ENCODE measurements at places on chromosomes 1 and 21.

DNA sequence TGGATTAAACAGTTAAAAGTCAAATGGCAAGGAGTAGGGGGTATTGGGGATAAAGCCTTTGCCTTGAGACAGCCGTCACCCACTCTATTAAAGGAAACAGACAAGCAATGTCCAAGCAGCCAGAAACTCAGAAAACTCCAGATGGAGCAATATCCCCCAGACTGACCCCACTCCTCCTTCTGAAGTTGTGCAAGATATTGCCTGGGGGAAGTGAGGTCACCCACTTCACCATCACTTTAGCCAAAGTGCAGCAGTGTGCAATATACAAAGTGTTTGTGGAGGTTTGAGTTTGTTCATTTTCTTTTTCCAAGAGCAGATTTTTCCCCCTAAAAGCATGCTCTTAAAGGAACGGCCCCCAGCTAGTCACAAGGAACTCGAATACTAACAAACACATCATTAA, 125.1 kb downstream of the ETS2 start:
- no peak for DNase-seq

- DNase-seq, result no peak
Measured at GRCh38 chr21:17388226-17388625, 124.6 kb upstream of the CXADR start.

DNA sequence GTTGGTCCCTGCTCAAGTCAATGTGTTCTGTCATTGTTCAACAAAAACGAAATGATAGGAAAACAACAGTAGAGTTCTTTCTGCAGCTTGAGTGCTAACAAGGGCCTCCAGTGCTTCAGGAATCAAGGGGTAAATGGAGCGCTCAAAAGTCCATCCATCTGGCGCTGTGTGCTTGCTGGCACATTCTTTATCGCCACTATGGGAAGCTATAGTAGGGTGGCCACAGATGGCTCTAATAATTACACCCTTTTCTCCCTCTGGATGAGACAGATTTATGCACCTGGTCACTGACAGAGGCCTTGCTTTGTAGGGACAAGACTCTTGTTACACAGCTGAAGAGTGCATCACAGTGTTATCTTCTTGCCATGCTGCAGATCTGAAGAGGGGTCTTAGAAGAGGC, 136.0 kb downstream of the GDAP2 start:
- no peak for DNase-seq

DNA sequence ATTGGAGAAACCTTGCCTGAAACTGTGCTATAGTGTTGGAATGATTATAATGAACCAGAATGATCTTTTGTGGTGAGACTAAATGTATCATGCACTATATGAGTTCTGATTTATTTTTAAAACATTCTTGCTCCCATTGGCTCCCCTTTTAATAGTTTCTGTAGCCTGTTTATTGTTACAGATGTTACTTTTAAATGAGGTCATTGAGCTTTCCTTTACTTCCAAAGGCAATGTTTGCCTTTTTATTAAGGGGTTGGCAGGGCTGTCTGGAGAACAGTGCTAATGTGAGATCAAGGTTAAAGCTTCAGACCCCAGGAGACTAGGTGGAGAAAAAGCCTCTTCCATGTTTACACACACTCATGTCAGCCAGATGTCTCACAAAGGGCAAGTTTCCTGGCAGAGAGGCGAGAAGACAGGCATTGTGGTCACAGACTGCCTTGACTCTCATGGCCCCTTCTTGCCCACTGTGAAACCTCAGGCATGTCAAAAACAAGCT, 120.6 kb upstream of the RAVER2 start:
- no peak for DNase-seq

GRCh38 chr1:35564884-35565741, 7.5 kb downstream of the NCDN start:
- no peak for DNase-seq

GRCh38 chr1:216830424-216831210, 107.4 kb upstream of the ESRRG start:
- DNase-seq, result no peak

DNA sequence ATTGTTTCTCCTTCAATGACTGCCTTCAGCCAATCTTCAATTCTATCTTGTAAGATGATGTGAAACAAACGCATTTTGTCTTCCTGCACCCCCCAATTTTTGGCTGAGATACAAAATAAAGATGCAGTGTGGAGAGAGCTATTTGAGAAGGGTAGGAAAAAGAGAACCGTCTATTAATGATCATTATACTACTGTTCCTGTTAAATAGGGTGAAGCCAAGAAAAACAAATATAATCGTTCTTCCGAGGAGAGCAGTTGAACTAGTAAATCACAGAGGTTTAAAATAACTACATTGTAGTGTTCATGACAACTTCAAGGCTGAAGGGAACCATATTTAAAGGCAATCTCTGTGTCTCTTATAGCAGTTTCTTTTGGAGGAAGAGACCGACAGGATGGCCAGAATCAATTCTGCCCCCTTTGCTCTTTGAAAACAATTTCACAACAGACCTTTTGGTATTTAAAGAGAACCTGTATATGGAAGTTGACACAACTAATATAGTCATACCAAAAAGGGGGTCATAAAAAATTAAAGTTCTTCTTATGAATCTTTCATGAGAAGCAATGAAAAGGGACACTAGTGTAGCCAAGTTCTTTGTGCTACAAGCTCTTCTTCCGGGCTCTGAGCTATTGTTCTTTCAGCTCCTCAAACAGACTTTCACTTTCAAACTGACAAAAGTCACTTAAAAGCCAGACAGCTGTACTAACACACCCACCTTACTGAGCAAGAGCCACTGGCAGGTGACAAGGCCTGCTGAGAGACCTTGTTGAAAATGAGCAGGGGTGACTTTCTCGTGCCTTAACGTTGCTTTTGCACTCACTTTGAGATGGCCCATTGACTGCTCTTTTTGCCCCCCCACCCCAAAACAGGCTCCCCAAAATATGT, 30.9 kb downstream of the PROX1 start:
- peak; percentile 21 for DNase-seq

DNA sequence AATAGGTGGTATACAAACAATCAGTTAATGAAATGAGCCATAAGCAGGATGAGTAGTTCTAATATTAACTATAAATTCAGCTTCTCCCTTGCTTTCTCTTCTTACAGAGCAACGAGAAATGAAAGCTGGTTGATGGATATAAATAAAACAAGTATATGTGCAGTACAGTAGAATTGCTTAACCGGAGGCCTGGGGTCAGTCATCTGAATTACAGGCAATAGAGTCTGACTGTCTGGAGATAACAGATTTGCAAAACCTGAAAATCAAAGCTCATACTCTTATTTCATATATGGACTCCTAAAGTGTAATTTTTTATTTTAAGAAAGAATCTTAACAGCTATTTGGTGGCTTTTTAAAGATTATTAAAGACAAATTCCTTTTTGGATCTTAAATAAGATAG, 43.1 kb upstream of the SGIP1 start:
- no peak for DNase-seq

- DNase-seq, result no peak
Measured at GRCh38 chr1:160374306-160375110, 7.6 kb downstream of the NHLH1 start.

DNA sequence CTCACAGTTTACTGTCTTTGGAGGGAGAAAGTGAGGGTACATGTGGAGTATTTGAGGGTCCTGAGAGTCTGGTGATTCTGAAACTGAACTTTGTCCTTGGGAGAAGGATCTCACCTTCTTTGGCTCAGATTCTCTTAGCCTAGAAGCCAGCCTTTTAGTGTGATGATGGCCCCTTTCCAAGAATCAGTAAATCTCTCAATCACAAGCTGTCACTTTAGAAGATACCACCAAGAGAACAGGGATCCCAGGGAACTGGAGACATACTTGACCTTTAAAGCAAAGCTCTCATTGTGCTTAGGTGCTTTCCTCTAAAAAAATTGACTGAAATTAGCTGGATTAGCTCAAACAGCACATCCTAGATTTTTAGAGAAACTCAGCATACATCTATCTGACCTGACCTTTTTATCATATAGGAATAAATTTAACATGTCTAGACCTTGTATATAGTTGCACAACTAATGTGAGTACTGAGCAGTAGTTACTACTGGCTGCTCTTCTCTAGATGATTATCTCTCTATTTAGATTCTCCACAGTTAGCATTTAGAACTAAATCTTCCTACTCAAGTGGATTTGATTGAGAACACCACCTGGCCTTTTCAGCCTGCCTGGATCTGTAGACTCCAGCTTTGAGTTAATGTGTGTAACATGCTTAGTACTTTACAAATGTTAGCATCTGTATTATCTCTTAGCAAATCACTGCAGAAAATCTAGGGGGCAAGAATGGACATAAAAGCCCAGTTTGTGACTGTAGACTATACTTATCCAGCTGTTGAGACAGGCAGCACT, 157.7 kb downstream of the MAST2 start:
- no peak for DNase-seq

DNA sequence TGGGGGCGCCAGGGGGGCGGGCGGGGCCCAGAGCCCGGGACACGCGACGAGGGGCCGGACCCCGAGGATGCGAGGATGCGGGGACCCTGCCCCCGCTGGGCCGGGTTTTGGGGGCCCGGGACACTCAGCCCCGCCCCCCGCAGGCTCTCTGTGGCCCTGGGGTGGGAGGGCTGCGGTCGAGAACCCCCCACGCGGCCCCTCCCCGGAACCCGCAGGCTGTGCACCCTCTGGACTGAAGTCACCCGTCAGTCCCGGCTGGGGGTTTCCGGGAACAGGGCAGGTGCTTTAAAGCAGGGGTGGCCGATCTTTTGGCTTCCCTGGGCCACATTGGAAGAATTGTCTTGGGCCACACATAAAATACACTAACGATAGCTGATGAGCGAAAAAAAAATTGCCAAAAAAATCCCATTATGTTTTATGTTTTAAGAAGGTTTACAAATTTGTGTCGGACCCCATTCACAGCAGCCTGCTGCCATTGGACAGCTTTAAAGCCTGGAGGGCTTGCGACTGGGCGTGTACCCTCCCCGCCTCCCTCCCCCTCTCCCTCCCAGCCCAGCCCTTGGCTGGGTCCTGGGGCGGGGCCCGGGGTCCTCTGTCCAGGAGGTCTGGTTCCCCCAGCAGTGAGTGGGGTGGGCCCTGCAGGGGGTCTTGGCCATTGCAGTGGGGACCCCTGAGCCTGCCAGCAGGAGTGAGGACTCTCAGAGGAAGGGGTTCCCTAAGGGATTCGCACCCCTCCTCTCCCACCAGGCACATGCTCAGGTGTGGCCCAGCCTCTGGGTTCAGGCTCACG, 21.6 kb upstream of the C1orf159 start:
- DNase-seq, result no peak

- no peak for DNase-seq
Measured at GRCh38 chr1:167676916-167677848, 44.6 kb upstream of the MPZL1 start.

GRCh38 chr1:212401838-212402582, 12.7 kb downstream of the PACC1 start:
- DNase-seq, result no peak

- no peak for DNase-seq
Measured at GRCh38 chr21:44062380-44062779, 44.8 kb upstream of the PWP2 start.

DNA sequence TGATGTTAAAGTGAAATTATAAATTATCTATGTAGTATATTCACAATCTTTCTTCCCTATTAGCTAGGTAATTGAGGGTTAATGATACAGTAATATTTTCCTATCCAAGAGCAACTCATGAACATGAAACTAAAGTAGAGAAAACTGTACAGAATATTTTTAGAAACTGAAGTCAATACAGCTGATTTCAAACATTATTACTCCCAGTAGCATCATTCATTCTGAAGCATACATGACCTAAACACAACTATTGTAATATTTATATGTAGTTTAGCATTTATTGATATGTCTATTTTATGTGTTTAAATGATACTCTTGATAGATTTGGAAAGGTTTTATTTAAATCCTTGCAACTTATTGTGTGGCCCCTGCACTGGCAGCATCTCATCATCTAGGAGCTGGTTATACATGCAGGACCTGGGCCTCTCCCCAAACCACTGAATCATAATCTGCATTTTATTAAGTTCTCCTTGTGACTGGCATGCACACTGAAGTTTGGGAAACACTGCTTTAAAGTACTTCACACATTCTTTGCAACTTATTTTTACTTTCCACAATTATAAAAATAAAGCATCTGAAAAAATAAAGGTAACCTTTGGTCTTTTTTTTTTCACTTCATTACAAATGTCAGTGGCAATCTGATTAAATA, 199.9 kb downstream of the LRRC40 start:
- no peak for DNase-seq

- no peak for DNase-seq
Measured at GRCh38 chr1:71717186-71717585, 565.2 kb downstream of the NEGR1 start.

DNA sequence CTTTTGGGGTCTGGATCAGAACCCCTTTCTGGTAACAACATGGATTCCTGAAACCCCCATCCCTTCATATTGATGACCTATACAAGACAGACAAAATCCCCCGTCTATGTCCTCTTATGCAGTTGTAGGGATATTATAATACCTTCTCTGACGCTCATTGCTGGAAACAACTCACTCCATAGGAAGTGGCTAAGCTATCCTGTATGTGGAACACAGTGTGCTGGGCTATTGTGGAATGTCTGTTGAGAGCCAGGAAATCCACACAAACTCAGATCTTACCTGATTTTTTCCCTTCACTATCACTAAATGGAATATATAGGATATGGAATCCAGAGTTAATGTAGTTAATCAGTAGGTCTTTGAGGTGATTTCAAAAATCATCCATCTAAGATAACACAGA, 17.7 kb upstream of the PIK3R3 start:
- DNase-seq, result no peak

DNA sequence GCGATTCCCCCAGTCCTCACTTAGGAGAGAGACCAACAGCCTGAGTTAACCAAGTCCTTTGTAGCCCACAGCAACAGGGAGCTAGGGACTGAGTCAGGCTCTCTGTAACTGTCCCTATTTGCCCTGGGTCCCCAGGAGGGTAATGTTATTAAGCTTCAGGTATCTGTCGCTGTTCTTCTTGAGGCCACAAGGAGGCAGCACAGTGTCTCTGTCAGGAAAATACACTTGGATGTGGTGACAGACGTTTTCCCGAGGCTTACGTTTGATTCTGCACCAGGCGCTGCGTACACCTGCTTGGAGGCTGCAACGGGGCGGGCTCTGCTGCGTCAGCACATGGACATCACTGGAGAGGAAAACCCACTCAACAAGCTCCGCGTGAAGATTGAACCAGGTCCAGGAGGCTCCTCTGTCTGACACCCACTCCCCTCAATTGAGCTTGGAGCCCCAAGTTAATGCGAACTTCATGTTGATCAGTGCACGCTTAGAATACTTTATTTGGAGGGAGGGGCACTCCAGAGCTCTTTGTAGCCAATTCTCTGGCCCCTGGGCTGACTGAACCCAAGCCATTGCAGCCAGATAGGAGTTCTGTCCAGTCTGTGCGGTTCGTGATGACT, 10.7 kb upstream of the ELF3 start:
- DNase-seq, result no peak

DNA sequence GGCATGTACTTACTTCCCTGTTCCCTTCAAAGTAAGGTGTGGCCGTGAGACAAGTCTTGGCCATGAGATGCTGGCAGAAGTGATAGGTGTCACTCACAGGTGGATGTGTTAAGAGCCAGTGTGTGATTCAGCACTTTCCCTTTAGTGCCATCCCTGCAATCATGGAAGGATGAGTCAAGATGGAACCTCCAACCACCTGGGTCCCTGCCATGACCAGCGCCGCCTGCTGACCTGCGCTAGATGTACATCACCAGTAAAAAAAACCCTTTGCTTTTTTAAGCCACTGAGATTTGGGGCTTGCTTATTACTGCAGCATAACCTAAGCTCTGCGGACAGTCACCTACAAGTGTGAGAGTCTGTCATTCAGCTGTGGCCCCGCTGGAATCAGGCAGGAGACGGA, 71.7 kb downstream of the TOMM20 start:
- no peak for DNase-seq
